Vagina (tissue), 2 donors: ENCODE measurements at places on chromosomes 11 and 22.

GRCh38 chr22:45284705-45285262 is at the start of gene UPK3A:
Gene UPK3A (plus strand): TSS chr22:45284949. CDS start chr22:45285014, 65 bp downstream.
- DNase-seq, result no peak

GRCh38 chr22:49541693-49542230 is 285.9 kb downstream of the BRD1 start:
- no peak for DNase-seq

DNA sequence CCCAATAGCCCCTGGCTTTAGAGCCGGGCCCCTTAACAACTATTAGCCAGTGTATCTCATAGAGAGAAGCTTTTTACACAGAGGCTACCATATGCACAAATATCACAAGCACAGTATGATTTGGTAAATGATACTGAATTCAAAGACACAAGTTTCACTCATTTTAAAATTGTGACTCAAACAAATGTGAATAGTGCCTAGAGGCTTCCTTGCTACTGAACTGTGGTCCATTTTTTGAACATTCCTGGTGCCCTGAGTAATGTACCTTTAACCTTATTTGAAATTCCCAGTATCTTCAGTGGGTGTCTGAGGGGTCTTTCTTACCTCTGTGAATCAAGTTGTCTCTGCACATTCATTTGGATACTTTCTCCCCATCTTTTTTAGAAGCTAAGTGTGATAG is 156.2 kb downstream of the MAML2 start:
- DNase-seq, result no peak

- DNase-seq, result no peak
Observed at GRCh38 chr11:33936725-33937604, 45.1 kb upstream of the LMO2 start.
